Activated CD4-positive, alpha-beta memory T cell treated with anti-CD3 and anti-CD28 coated beads, Interleukin-2, amount 10 ng/mL, durations not matched to agents 7 days and 5 days (primary cell): ENCODE measurements at places on chromosomes 11 and 22. TPM values are rescaled to one million over a fixed set of nuclear protein-coding genes. Genes with fewer than 3 reads are reported as not detected.

SLC5A12 gene
- not detected for total RNA-seq

MMP1 gene
- total RNA-seq, result not detected

DNA sequence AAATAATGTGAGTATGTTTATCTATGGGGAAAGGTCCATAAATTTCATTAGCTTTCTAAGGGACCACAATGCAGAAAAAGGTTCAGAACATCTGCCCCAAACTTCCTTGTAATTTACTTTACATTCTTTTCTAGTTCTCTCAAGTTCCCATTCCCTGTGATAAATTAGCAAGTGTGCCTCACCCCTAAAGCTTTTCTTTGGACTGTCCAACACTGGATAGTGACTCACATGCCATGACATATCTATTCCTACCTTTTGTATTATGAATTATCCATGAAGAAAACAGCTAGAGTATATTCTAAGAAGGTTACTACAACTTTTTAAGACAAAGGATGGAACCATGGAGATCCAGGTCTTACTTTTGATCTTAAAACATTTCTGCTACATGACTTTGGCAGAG, 1.6 kb downstream of the OR51F1 start:
- H3K4me1 ChIP-seq, result no peaks in the 10 kb centered on the region
- no peak overlapping the region for H3K27ac ChIP-seq
- H3K4me3 ChIP-seq, result no peak overlapping the region
- H3K36me3 ChIP-seq, result no peaks in the 10 kb centered on the region
- no peak for DNase-seq
- no peaks in the 10 kb centered on the region for H3K27me3 ChIP-seq

GRCh38 chr11:3903207-3903896, 47.9 kb downstream of the STIM1 start:
- H3K27me3 ChIP-seq, result no peaks in the 10 kb centered on the region
- H3K4me3 ChIP-seq, result no peak overlapping the region
- no peak overlapping the region for H3K27ac ChIP-seq
- H3K4me1 ChIP-seq, result peaks cover 64% of the 10 kb centered on the region

GRCh38 chr11:60594998-60595642, 79.9 kb downstream of the MS4A13 start:
- no peaks in the 10 kb centered on the region for H3K36me3 ChIP-seq
- no peak overlapping the region for H3K4me3 ChIP-seq
- no peak overlapping the region for H3K27ac ChIP-seq

GRCh38 chr22:42969348-42969975, 45.5 kb downstream of the PACSIN2 start:
- no peak overlapping the region for H3K27ac ChIP-seq
- no peak overlapping the region for H3K4me3 ChIP-seq
- H3K27me3 ChIP-seq, result no peaks in the 10 kb centered on the region
- DNase-seq, result no peak

- no peaks in the 10 kb centered on the region for H3K36me3 ChIP-seq
- no peaks in the 10 kb centered on the region for H3K27me3 ChIP-seq
- H3K27ac ChIP-seq, result no peak overlapping the region
- no peak for DNase-seq
- H3K4me1 ChIP-seq, result peaks cover 2% of the 10 kb centered on the region
Measured at GRCh38 chr11:120655589-120655988, 144.0 kb downstream of the GRIK4 start.

GGTLC3 gene
- total RNA-seq, result not detected

CELSR1 gene
- total RNA-seq, result 0.10 TPM

DNA sequence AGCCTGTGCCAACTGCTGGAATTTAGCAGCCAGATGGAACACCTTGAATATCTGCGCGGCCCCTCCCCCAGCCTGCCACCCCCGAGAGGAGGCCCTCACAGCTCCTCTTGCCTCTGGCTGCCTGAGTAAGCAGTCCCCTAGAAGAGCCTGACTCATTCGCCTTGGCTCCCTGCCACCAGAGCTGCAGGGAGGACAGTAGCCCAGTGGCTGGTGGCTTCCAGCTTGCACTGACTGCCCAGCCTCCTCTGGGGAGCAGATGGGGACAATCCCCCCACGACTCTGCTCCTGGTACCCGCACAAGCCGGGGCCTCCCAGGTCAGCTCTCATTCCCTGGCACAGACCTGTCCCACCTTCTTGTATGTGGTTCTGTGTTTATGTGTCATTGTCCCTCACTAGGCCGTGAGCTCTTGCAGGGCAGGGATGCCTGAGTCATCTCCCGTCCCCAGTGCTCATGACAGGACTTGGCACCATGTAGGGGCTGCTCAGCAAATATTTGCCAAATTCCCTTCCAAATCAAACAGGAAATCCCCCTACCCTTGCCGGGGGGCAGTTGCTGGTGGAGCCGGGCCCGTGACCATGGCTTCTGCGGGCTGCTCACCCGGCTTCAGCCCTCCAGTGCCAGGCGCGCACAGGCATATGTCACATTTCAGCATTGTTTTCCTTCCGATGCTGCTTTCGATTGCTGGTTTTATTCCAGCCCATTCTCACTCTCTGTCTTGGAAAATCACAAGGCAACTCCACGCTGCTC, 43.6 kb downstream of the CACNG2 start:
- peaks cover 13% of the 10 kb centered on the region for H3K27me3 ChIP-seq
- no peaks in the 10 kb centered on the region for H3K36me3 ChIP-seq
- H3K4me3 ChIP-seq, result no peak overlapping the region
- H3K27ac ChIP-seq, result no peak overlapping the region
- H3K4me1 ChIP-seq, result no peaks in the 10 kb centered on the region
- no peak for DNase-seq

DNA sequence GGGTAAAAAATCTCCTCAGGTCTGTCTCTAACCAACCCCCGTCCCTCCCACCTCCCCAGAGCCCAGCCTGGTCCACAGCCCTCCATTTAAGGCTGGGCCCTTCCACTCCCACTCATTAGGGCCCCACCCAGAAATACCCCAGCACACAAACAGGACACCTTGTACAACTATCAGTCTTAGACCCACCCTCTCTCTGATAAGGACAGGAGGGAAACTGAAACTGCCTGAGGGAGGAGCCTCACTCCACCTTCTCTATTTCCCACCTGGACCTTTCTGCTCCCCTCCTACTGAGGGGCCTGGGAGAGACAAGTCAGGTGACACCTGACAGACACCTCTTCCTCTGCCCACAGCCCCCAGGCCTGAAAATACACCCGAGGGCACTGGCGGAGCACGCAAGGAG, 90.2 kb downstream of the PLEKHA7 start:
- peaks cover 32% of the 10 kb centered on the region for H3K27me3 ChIP-seq
- no peak for DNase-seq

DNA sequence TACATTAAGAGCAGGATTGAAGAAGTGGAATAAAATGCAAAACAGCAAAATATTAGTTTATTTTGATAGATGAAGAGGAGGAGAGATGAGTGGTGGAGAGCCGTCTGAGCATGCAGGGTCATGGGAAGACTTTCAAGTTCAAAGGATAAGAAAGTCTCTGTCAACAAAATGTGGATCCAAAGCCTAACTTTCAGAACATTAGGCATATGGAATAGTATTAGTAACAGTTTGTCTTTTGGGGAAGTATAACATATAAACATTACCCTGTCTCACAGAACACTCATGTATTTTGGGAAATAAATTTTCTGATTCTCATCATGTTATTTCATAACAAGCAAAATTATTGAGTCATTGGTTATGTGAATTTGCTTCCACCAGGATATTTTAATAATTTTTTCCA, 104.3 kb upstream of the CEP126 start:
- H3K36me3 ChIP-seq, result no peaks in the 10 kb centered on the region
- no peak for DNase-seq
- H3K4me3 ChIP-seq, result no peak overlapping the region
- no peak overlapping the region for H3K27ac ChIP-seq

- H3K4me1 ChIP-seq, result peaks cover 4% of the 10 kb centered on the region
- no peaks in the 10 kb centered on the region for H3K27me3 ChIP-seq
- no peaks in the 10 kb centered on the region for H3K36me3 ChIP-seq
- no peak overlapping the region for H3K27ac ChIP-seq
- no peak overlapping the region for H3K4me3 ChIP-seq
Measured at GRCh38 chr11:61134801-61135257, 26.4 kb downstream of the VPS37C start.

DNA sequence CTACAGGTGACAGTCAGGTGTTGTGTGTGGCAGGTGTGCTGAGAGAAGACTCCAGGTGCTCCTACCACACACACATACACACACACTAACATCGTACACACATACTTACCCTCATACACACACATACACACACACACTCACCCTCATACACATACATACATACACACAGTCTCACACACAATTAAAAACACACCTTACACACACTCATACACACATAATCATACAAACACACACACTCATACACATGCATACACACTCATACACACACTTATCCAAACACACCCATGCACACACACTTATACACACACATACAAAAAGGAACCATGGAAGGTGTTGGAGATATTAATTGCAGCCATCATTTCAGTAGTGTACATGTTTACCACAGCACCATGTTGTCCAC, 4.6 kb downstream of the KRTAP5-3 start:
- H3K4me1 ChIP-seq, result peaks cover 20% of the 10 kb centered on the region
- DNase-seq, result no peak
- H3K27me3 ChIP-seq, result peaks cover 56% of the 10 kb centered on the region
- H3K36me3 ChIP-seq, result no peaks in the 10 kb centered on the region
- no peak overlapping the region for H3K4me3 ChIP-seq

DNA sequence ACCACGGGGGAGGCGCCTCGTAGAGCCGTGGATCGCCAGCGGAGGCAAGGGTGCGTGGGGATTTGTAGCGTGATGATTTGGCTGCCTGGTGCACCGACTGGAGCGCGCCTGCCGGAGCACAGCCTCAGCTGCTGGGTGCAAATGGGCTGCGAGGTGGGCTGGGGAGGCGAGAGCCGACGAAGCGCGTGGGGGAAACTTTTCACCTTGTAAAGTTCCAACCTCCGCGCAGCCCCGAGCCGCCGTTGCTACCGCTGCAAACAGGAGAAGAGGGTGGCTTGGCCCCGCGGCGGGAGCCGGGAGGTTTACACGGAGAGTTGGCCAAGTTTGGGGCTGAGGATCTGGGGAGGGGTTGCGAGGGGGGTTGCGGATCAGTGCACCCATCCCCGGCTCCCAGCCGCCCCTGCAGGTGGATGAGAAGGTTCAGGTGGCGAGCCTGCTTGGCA, 528 bp downstream of the FAT3 start:
- H3K4me3 ChIP-seq, result no peak overlapping the region
- H3K4me1 ChIP-seq, result no peaks in the 10 kb centered on the region
- H3K36me3 ChIP-seq, result no peaks in the 10 kb centered on the region
- H3K27me3 ChIP-seq, result peaks cover 45% of the 10 kb centered on the region

DNA sequence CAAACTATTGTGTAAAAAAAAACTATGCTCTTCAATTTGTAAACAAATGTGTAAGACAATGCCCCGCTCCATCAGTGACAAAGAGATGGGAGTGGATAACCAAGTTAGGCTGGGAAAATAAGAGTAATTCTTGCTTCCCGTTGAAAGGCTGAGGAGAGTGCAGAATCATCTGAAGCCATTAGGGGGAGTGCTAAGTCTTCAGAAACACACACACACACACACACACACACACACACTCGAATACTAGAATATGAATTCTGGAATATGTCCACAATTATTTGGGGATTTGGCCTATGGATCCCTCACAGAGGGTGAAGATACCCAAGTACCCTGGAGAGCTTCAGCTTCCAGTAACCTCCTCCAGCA, 27.8 kb upstream of the ROBO3 start:
- H3K27ac ChIP-seq, result no peak overlapping the region
- no peak for DNase-seq
- peaks cover 60% of the 10 kb centered on the region for H3K27me3 ChIP-seq
- H3K4me1 ChIP-seq, result peaks cover 21% of the 10 kb centered on the region
- no peaks in the 10 kb centered on the region for H3K36me3 ChIP-seq

SLC29A2 gene
- total RNA-seq, result 8.4 TPM

DNA sequence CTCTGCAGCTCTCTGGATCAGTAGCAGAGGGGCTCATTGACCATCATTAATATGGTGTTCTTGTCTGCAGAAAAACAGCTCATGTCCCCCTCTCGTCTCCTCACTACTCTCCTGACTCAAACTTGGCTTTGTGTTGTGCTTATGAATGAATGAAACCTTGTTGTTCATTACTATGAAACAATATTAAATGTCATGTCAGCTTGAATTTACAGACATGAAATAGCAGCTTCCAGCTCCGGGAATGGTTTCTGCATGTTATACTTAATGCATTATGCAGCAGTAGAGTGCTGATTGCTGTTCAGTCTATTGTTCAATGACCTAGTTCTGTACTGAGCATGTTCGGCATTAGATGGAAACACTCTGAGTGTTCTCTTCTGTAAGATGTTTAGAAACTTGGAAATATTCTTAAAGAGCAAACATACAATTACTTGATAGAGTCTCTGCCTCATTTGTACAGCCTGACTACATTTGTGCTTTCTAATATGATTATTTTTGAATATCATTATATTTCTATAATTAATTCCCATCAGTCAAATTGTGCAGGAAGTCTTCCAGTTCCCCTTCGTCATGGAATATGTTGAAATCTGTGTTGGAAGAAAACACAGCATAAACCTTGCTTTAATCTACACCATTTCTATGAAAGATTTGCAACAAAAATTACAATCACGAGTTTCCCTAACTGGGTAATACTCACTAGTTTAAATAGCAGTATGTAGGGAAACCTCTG, 340.4 kb downstream of the SOX6 start:
- DNase-seq, result no peak
- no peaks in the 10 kb centered on the region for H3K4me1 ChIP-seq
- no peaks in the 10 kb centered on the region for H3K27me3 ChIP-seq
- H3K36me3 ChIP-seq, result no peaks in the 10 kb centered on the region
- H3K4me3 ChIP-seq, result no peak overlapping the region

IGSF9B gene
- 70.8 TPM for total RNA-seq

DEPDC7 gene
- 1.1 TPM for total RNA-seq

CYTH4 gene
- total RNA-seq, result 126 TPM

- H3K4me1 ChIP-seq, result peaks cover 18% of the 10 kb centered on the region
- no peaks in the 10 kb centered on the region for H3K27me3 ChIP-seq
- no peak for DNase-seq
- H3K4me3 ChIP-seq, result no peak overlapping the region
Measured at GRCh38 chr11:9763301-9763700, 99.4 kb downstream of the SWAP70 start.

DNA sequence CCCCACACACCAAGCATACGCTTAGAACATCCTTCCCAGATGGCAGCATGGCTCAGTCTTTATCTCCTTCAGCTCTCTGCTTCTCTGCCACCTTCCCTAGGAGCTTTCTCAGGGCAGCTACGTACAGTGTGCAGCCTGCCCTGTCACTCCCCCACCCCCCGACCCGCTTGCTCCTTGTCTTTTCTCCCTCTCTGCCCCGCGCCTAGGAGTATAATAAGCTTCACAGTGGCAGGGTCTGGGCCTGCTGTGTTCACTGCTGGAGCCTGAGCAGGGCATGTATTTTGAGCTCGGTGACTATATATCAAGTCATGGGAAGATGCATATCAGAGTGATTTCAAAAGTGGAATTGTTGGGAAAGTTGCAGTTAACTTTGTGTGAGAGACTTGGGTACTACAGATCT, 55.8 kb upstream of the ADSL start:
- H3K4me1 ChIP-seq, result peaks cover 56% of the 10 kb centered on the region
- H3K4me3 ChIP-seq, result peak overlapping the region; percentile 9
- peak overlapping the region; percentile 89 for H3K27ac ChIP-seq
- H3K36me3 ChIP-seq, result peaks cover 59% of the 10 kb centered on the region
- H3K27me3 ChIP-seq, result no peaks in the 10 kb centered on the region

- H3K27ac ChIP-seq, result no peak overlapping the region
- H3K4me3 ChIP-seq, result no peak overlapping the region
Measured at GRCh38 chr11:74693531-74693930, 37.7 kb downstream of the CHRDL2 start.

- H3K4me3 ChIP-seq, result peak overlapping the region; percentile 87
- H3K27me3 ChIP-seq, result peaks cover 11% of the 10 kb centered on the region
- H3K4me1 ChIP-seq, result peaks cover 28% of the 10 kb centered on the region
- no peak for DNase-seq
Measured at GRCh38 chr22:45670981-45671782, 452 bp upstream of the ATXN10 start.
